ENCODE measurements at places on chromosomes 3 and 15.

DNA sequence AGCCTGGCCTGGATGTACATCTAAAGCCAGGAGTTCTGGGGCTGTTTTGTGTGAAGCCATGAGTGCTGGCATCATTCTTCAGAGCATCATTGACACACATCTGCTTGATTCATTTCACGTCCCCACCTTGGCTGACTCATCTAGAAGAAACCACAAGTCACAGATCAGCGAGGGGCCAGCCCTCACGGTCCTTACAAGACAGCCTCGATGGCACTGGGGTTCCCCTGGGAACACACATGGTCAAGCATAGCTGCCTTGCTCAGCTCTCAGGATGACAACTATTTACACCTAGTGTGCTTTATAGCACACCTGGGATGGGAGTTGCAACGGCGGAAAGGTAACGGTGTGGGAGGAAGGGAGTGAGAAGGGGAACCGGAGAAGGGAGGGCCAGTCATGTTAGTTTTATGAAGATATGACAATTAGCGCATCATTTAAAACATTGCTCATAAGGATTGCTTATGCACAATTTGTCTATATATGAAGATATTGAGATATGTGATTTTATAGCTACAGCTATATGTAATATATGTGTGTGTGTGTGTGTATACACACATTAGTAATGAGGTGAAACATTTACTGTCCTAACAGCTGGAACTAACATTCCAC is 227.1 kb downstream of the RPLP1 start:
- no peak for DNase-seq

DNA sequence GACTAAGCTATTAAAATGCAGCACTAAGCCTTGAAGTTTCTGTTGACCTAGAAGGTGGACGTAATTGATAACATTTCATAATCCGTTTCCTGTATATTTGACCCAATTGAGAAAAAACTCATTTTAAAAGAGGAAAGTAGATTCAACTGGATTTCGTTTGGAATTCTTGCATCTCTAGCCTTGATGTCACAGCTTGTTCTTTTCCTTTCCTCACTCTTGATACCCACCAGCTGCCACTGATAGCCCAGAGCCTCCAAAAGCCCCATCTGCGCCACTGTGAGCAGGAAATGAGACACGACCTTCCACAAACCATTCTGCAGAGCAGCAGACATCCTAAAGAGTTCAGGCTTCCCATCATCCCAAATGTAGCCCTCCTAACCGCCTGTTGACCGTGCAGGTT is 61.8 kb downstream of the FOXB1 start:
- no peak for DNase-seq

GRCh38 chr3:188217011-188217463 is 63.1 kb downstream of the LPP start:
- DNase-seq, result no peak

DNA sequence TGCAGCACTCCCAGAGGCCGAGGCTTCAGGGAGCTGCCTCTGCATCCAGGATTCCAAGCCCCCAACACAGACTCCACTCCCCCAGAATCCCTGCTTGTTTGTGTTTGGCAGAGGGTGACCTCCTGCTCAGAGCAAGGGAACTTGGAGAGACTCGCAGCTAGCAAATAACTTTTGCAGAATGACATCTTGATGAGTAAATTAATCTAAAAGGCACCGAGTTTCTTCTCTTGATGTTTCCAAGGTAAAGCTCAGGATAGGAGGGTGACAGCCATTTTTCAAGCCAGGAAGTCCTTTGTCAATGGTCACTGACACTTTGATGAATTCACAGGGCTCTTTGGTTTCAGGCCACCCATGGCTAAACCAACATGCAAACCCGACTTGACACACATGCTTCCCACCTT is 523.0 kb downstream of the NTRK3 start:
- DNase-seq, result no peak

- no peak for DNase-seq
These were observed 585 bp downstream of the KIF23 start for GRCh38 chr15:69414701-69415167.

- DNase-seq, result peak; percentile 83
These were observed at the start of gene NECTIN3 for GRCh38 chr3:111071257-111072030. TSS of gene NECTIN3 (plus strand) at chr3:111071816. CDS start at chr3:111072018, 202 bp downstream.

GRCh38 chr3:172987273-172987672 is 153.8 kb downstream of the SPATA16 start:
- DNase-seq, result no peak

- DNase-seq, result no peak
These were observed 196.8 kb upstream of the MBNL1 start for GRCh38 chr3:152071924-152072323.

DNA sequence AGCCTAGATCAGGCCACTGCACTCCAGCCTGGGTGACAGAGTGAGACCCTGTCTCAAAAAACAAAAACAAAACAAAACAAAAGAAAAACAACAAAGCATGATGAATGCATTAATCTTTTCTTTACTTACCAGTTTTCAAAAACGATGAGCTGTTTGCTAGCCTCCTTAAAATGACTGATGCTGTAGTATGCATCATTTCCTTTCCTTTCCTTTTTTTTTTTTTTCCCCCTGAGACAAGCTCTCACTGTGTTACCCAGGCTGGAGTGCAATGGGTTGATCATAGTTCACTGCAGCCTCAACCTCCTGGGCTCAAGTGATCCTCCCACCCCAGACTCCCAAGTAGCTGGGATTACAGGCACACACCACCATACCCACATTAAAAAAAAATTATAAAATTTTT is 202.0 kb downstream of the ADAMTSL3 start:
- DNase-seq, result no peak

DNA sequence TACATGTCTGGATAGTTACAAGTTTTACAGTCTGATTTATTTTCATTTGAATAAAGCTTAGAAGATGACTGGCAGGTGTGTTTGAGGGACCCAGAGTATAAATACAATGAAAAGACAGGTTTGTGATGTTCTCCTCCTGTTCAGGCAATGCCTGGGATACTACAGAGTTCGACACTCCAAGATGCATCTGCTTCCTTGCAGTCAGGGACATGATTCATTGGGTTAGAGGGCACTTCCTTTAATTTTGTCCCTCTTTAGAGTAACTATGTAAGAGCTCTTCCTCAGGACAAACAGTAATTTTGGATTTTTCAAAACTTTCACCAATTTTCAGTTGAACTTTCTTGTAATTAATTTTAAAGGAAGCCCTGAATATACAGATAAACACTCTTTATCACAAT is 102.0 kb downstream of the LMLN start:
- no peak for DNase-seq

GRCh38 chr3:52402706-52403270 is 42.1 kb downstream of the SEMA3G start:
- no peak for DNase-seq

DNA sequence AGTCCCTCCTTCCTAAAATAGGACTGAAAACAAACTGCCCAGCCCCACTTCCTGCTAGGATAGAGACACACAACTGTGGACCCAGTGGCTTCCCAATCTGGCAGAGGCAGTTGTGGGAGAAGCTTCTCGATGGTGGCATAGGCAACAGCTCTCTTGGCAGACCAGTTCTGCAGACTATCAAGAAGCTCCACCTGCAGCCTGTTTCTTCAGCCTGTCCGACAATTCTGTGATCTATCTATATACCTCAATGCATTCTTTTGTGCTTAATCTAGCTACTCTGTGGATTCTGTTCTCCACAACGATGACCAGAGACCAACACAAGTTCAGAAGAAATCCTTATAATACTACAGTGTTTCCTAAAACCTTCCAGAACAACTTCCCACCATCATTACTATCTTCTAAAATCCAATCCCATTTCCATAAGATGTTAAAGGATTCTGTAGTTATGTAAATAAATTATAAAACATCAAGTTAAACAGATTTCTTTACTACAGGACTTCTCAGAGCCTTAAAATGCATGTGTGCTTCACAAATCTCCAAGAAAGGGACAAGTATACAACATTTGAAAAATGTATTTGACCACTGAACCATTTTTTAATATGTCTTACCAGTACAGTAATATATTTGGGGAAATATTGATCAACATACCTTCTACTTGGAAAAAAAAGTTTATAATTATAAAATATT is 57.7 kb downstream of the IGF2BP2 start:
- DNase-seq, result no peak

DNA sequence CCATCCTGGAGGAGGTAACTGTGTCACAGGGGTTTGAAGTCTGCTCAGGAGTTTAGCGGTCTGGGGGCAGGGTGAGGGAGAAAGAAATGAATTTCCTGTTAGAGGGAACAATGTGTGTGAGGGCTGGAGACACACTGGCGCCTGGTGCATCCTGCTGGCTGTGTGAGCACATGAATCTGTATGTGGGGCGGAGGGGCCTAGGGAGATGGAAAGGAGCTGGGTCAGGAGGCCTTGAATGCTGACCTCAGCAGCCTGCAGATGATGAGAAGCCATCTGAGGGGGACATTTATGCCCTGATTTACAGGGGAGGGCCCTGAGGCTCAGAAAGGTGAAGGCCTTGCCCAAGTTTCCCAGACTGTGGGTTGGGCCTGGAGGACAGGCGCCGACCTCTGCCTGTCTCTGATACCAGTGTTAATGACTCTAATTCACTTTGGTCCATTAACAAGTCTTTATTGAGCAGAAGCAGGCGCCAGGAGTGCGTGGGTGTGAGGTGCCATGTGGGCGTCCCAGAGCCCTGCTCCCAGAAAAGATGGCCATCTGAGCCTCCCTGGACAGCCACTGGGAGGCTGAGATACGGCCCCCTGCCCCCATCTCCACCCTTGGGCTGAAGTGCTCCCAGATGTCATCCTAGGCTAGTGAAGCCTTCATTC is 34.8 kb downstream of the LINGO1 start:
- DNase-seq, result no peak

DNA sequence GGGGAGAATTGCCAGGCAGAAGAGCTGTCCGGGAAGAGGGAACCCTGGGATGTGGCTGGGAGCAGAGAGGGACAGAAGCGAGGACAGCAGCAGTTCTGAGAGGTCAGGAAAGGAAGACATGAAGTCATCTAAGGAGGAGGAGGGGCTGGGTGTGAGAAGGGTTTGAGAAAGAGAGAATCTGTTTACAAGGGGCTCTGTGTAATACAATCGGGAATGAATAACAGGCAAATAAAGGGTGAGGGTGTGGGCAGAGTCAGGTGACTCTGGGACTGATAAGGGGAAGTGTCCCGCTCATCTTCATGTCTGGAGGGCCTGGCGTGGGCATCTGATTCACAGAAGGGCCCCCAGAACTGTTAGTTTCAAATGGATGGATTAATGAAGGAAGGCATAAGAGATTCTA is 191.3 kb downstream of the XXYLT1 start:
- DNase-seq, result no peak

GRCh38 chr3:115768661-115769060 is 145.4 kb downstream of the GAP43 start:
- no peak for DNase-seq

GRCh38 chr3:13053420-13053819 is 19.8 kb downstream of the IQSEC1 start:
- no peak for DNase-seq

DNA sequence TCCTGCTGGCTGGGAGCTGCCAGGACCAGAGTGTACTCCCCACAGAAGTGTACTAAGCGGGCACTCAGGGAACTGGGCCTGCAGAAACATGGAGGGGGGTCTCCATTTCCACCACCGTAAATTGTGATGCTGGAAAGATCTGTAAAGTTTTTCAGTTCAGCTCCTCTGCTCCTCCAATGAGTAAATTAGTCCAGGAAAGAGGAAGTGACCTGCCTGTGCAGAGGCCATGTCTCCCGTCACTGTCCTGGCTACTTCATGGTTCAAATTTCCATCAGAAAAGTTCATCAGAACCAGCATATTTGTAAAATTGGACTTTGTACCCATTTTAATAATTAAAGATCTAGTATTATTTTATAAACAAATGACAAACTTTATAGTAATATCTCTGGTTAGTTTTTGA is 226.7 kb upstream of the THBS1 start:
- DNase-seq, result no peak

GRCh38 chr3:185948292-185948691 is 10.5 kb upstream of the TRA2B start:
- no peak for DNase-seq

- no peak for DNase-seq
These were observed 42.0 kb upstream of the IMPG2 start for GRCh38 chr3:101362406-101362805.

- no peak for DNase-seq
These were observed 181.3 kb upstream of the CTDSPL start for GRCh38 chr3:37680401-37680800.

DNA sequence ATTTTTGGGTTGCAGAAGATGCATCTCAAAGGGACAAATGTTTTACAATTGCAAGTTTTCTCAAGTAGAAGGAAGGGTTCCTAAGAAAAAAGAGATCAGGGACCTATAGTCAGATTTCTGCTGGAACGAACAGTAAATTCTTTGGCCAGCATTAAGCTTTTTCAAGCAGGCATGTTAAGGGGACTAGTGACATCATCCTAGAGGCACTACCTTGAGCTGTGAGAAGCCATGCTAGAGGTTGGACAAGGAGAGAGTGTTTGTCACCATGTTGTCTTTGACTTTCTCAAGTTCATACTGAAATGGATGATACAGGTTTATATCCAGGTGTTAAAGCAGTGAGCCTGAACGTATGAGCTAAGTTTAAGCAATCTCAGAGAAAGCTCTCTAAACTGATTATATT is 85.2 kb upstream of the WDR72 start:
- no peak for DNase-seq

GRCh38 chr15:47116698-47117097 is 600.6 kb upstream of the SEMA6D start:
- no peak for DNase-seq

DNA sequence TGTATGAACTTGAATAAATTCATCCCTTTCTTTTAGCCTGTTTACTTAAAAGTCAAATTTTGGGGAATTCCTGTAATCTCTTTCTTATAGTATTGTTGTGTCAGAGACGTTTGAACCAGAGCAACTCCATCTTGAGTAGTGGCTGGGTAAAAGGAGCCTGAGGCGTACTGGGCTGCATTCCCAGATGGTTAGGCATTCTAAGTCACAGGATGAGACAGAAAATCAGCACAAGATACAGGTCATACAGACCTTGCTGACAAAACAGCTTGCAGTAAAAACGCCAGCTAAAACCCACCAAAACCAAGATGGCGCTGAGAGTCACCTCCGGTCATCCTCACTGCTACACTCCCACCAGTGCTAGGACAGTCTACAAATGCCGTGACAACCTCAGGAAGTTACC is 94.5 kb downstream of the P3H2 start:
- no peak for DNase-seq

DNA sequence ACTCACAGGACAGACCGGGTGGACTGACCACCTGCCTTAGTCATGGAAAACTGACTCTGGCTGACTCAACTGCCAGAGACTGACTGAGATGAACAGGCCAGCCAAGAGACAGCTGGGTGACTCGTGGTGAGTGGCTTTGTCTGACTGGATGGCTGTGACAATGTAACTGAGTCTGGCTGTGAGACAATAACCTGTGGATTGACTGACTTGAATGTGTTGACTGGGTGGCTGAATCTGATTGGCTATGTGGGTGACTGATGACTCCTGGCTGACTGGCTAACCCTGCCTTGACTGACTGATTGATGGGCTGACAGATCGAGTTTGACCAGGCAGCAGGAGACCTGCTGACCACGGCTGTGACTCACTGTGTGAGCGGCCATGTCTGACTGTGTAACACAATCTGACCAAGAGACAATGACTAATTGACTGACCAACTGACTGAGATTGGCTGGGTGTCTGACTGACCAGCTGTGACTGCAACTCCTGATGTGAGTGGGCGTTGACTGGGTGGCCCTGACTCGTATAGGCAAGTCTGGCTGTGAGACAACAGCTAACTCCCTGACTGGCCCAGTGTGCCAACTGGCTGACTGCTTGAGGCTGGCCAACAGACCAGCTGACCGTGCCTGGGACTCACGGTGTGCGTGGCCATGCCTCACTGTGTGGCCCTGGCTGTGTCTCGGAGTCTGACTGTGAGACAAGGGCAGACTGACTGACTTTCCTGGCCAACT is 509.1 kb downstream of the SHQ1 start:
- DNase-seq, result peak; percentile 73

- no peak for DNase-seq
These were observed 241.7 kb downstream of the FEZF2 start for GRCh38 chr3:62131620-62132019.
